ENCODE measurements at places on chromosomes 16 and 17.

- no peak for DNase-seq
Measured at GRCh38 chr17:47931848-47932247, 9.5 kb upstream of the PNPO start.

GRCh38 chr17:82956146-82956725, 116.4 kb upstream of the ZNF750 start:
- no peak for DNase-seq

DNA sequence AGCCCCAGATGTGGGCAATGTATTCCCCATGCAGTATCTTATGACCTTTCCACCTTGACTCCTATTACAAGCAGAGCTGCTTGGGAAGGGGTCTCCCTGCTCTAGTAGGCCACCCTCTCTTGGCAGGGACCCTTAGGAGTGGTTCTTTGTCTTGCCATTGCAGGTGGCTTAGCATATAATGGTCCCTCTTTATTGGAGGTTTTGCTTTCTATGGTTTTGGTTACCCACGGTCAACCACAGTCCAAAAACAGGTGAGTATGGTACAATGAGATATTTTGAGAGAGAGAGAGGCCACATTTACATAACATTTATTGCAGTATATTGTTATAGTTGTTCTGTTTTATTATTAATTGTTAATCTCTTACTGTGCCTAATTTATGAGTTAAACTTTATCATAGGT, 472.8 kb upstream of the ASIC2 start:
- no peak for DNase-seq

- DNase-seq: no peak
Measured at GRCh38 chr17:75842963-75843576, 1.1 kb downstream of the UNC13D start.

DNA sequence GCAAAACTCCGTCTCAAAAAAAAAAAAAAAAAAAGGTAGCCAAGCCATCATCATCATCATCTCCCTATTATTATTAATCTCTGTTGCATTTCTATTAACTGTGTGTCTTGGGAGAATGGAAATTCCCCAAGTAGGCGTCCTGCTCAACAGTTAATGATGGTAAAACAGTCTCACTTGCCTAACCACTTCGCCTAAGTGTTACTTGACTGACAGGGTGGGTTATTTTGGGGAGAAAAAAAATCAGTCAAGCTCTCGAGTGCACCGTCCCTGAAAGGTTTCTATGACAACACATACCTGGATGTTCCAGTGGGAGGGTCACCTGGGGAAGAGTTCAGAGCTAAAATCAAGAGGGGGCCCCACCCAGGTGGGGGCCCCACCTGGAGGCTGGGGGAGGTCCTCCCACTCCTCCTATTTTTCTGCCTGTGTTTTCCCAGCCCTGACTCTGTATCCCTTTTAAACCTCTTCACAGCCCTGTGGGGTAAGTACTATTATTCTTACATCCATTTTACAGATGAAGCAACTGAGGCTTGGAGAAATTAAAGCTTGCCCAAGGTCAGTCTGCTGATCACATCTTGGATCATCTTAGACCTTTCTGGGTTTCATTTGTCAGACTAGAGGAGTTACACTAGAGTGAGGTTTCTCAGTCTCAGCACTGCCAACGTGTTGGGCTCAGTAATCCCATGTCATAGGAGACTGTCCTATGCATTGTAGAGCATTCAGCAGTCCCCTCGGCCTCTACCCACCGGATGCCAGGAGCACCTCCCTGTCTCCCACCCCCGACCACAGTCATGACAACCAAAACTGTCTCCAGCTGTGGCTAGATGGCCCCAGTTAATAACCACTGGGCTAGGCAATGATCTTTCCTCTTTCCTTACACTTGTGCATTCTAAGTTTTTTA, 11.0 kb upstream of the ABAT start:
- no peak for DNase-seq

DNA sequence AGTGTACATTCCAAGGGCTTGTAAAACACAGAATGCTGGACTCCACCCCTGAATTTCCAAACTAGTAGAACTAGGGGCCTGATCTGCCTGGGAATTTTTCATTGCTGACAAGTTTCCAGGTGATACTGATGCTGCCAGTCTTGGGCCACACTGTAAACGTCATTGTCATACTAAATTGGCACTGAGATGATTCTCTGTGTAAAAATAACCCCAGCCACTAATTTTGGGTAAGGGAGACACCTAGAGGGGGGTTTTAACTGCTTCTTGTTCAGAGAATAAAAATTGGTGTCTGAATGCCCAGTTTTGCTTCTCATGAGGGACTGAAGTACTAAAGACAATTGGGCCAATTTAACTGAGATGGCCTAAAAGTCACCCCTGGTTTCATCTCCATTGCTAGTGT, 5.0 kb upstream of the CDH13 start:
- DNase-seq: no peak

DNA sequence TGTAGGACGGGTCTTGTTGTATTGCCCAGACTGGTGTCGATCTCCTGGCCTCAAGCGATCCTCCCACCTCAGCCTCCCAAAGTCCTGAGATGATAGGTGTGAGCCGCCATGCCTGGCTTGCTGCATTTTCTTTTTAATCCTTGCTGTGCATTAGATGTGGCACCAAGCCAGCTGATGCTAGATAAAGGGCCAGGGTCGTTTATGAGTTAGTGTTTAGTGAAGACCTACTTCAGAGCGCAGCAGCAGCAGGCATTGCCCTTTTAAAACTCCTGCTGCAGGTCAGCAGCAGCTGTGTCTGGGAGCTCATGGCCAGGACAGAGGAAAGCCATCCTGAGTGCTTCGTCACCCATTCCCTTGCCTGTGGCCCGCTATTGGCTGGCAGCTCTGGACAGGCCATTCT, 237.3 kb downstream of the CCDC182 start:
- DNase-seq: no peak

DNA sequence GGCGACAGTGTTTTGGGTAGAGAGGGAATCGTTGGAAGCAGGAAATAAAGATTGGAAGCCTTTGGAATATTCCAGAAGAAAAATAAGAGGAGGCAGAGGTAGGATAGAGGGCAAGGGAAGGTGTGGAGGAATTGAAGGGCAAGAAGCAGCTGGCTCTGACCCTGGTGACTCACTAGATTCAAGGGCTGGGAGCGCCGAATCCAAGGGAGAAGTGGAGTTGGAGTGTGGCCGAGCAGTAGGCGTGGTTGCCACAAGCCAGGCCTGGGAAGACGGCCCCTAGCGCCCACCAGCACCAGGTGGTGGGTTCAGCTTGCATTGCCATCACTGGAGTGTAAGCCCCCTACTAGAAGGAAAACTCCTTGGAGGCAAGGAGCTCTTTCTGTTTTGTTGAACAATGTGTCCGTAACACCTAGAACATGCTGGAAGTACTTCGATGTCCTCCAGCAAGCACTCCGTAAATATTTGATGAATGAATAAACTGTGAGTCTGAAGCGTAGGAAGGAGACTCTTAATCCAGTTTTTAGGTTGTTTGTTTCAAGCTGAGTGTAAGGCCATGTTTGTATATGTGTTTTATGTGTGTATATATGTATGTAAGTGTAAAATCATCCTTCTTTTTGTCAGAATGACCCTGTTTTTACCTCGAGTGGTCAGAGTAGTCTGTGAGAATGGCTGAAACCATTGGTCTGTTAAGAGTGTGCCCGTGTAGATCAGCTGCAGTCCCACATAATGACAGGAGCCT, 139.5 kb downstream of the CMIP start:
- DNase-seq: no peak

GRCh38 chr16:71461686-71462648, at the start of gene ZNF23:
Gene ZNF23 (minus strand): TSS chr16:71462247. CDS start chr16:71456796, 5,451 bp downstream.
- peak; percentile 68 for DNase-seq

- DNase-seq: no peak
Measured at GRCh38 chr17:39612935-39613464, 5.3 kb upstream of the NEUROD2 start.

DNA sequence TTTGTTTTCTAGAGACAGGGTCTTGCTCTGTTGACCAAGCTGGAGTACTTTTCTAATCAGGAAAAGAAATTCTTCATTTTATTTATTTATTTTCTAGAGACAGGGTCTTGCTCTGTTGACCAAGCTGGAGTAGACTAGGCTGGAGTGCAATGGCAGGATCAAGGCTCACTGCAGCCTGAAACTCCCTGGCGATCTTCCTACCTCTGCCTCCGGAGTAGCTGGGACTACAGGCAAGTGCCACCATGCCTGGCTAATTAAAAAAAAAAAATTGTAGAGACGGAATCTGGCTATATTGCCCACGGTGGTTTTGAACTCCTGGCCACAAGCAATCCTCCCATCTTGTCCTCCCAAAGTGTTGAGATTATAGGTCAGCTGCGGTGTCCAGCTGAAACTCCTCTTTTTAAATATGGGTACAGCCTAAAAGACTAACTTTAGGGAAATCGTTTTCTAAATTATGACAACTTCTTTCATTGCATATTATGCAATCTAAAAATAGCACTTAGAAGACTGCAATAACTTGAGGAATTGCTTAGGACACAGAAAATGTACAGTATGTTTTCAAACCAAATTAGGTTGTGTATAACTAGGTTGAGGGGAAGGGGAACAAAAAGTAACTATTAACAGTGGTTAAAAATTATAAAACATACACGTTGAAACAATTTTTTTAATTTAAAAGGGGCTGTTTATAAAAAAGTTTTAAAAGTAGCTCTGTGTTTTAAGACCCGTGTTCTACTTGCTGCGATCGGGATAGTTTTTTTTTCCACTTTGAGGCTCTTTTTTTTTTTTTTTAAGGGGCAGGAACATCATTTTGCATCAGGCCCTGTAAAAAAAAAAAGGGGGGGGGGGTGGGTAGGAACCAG, 4.7 kb downstream of the PRAC1 start:
- no peak for DNase-seq

GRCh38 chr17:56185491-56186221, 32.4 kb downstream of the ANKFN1 start:
- DNase-seq: no peak

GRCh38 chr17:4344926-4345325, 21.5 kb downstream of the UBE2G1 start:
- no peak for DNase-seq

DNA sequence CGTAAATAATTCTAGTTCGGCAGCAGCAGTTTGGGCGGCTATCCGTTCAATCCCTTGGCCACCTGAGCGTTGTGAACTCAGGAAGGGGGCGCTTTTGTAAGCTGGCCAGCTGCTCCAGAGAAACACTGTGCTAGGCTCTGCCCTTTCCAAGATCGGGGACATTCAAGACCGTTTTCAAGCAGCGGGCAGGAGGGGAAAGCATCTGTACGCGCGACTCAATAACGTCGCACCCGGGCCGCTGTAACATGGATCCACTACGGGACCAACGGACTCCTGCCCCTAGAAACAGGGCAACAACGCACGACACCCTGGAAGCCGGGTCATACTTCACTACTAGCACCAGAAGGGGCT, 463 bp downstream of the TOP2A start:
- DNase-seq: no peak

- no peak for DNase-seq
Measured at GRCh38 chr17:5820721-5821456, 236.6 kb upstream of the NLRP1 start.

DNA sequence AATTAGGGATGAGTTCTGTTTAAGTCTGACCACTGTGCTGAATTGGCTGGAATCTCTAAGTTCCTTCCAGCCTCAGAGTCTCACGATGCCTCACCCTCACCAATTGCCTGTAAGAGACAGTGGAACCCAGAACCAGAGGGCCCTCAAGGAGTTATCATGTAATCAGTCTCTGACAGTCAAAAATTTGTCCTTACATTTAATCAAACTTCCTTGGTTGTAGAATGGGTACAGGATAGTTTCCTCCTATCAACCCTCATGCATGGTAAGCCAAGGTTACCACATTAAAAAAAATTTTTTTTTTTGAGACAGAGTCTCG, 83.2 kb downstream of the CDK5R1 start:
- no peak for DNase-seq

- DNase-seq: no peak
Measured at GRCh38 chr16:87212026-87212425, 105.2 kb downstream of the C16orf95 start.

DNA sequence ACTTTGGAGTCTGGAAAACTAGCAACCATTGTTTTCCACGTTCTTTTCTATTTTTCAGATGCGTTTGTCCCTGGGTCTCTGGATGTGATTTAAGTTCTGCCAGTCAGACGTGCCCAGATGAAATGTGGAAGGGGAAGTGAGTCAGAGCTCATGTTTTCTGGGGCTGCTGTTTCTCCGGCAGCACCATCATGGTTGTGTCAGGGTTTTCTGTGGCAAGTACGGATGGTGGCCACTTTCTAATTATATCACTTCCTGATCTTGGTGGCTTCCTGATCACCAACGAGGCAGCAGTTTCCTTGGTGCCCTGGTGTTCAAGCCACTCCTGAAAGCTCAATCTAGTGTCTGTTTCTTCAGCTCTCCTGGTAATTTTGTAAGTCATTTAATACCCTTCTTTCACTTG, 31.4 kb upstream of the PMFBP1 start:
- no peak for DNase-seq

- no peak for DNase-seq
Measured at GRCh38 chr17:66994930-66995535, 30.5 kb downstream of the CACNG4 start.

- no peak for DNase-seq
Measured at GRCh38 chr16:6375465-6376075, 957.1 kb upstream of the RBFOX1 start.

GRCh38 chr16:82832821-82833220, 206.1 kb downstream of the CDH13 start:
- no peak for DNase-seq

DNA sequence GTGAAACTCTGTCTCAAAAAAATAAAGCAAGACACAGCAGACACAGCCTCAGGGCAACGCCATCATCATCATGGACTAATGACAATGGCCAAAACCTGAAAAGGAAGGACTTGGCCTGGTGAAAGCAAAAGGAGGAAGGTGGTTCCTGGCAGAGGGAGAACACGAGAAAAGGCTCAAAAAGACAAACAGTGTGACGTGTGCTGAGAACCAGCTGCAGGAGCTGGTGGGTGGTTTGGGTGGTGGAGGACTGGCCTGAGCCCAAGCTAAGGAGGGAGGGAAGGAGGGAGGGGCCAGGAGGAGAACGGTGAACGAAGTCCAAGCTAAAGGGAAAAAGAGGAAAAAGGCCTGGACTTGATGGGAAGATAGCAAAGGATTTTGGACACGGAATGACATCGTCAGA, 85.1 kb downstream of the SLC39A11 start:
- no peak for DNase-seq

GRCh38 chr16:71354156-71354555, 4.4 kb upstream of the CALB2 start:
- DNase-seq: no peak

DNA sequence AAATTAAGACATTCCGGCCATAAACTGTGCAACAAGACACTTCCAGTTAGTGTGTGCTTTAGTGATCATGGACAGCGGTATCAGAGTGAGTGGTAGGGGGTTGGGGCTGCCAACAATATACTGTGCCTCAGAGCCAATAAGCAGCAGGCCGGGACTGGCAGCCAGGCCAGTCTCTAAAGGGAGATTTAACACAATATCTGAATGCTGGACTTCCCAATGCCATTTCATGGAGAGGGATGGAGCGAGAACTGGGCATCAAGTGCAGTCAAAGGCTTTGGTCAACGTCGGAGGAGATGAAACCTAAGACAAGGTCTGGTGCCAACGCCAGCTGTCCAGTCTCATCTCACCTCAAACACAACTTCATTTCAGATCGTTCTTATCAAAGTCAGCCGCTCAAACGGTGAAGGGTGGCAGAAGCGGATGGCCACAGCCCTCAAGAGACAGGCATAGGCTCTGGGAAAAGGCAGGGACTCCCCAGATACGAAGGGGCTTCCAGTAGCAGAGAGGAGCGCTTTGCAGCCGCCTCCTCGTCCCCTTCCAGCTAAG, 935 bp downstream of the USP32 start:
- DNase-seq: no peak

- DNase-seq: no peak
Measured at GRCh38 chr16:14061732-14062259, 9.3 kb upstream of the MRTFB start.

- no peak for DNase-seq
Measured at GRCh38 chr17:44502598-44503146, 534 bp downstream of the GPATCH8 start.

GRCh38 chr16:85863384-85863774, 35.6 kb upstream of the IRF8 start:
- DNase-seq: no peak

All from left renal cortex interstitium (tissue), 4 donors.